Activated CD8-positive, alpha-beta T cell treated with anti-CD3 and anti-CD28 coated beads for 36 hours (primary cell): ENCODE measurements at places on chromosomes 1 and 21.

GRCh38 chr1:149967041-149967440 is 30.4 kb upstream of the MTMR11 start:
- no peaks in the 10 kb centered on the region for H3K27me3 ChIP-seq
- H3K27ac ChIP-seq = no peak overlapping the region
- H3K4me3 ChIP-seq = no peak overlapping the region
- H3K36me3 ChIP-seq = peaks cover 24% of the 10 kb centered on the region

GRCh38 chr1:24393892-24394291 is 19.7 kb downstream of the STPG1 start:
- no peak overlapping the region for H3K4me3 ChIP-seq
- DNase-seq = no peak
- H3K4me1 ChIP-seq = peaks cover 41% of the 10 kb centered on the region
- no peaks in the 10 kb centered on the region for H3K36me3 ChIP-seq
- H3K27ac ChIP-seq = peak overlapping the region; percentile 95
- no peaks in the 10 kb centered on the region for H3K27me3 ChIP-seq

DNA sequence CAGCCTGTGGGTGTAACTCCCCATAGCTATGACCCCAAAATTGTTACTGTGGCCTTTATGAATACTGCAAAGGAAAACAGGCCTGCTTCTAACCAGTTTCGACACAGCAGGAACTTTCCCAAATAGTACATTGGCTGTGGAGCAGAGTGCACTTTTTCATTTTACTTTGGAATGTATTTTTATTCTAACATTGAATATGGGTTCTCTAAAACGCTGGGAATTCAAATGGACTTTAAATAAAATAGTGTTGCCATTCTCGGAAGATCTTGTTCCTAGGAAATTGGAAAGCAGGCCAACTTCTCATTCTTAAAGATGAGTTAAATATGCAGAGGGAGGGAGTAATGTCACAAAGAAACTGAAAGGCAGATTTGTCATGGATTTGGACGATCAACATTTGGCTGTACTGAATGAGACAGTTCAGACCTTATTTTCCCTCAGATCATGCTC is 39.6 kb upstream of the ARHGAP29 start:
- no peak overlapping the region for H3K4me3 ChIP-seq
- no peaks in the 10 kb centered on the region for H3K4me1 ChIP-seq
- no peak overlapping the region for H3K27ac ChIP-seq
- no peaks in the 10 kb centered on the region for H3K36me3 ChIP-seq
- H3K27me3 ChIP-seq = peaks cover 5% of the 10 kb centered on the region

DNA sequence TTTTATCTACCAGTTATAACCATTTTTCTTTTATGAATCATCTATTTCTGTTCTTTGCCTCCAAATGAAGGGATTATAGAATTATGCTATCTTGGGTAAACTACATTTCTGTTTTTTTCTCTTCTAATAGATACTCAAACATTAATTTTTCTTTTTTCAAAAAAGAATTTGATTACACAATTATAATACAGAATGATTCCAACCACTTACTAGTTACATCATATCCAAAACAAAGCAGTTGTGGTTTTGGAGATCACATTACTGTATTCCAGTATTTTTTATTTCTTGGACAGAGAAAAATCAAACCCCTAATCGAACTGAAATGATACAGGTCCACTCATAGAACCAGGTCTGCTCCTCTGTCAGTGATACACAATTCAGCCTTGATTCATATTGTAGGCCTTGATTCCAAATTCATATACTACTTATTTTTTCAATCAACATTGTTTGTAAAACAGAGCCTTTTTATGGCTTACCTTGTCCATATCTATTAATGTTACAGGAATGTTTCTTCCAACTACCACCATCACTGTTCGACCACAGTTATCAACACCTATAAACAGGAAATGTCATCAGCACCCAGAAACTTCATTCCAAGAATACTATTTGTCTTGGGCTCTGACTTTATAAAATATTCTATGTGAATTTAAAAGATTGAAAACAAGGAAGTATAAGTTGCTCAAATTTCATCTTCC is 43.2 kb downstream of the GDAP2 start:
- H3K4me3 ChIP-seq = no peak overlapping the region
- DNase-seq = no peak

DNA sequence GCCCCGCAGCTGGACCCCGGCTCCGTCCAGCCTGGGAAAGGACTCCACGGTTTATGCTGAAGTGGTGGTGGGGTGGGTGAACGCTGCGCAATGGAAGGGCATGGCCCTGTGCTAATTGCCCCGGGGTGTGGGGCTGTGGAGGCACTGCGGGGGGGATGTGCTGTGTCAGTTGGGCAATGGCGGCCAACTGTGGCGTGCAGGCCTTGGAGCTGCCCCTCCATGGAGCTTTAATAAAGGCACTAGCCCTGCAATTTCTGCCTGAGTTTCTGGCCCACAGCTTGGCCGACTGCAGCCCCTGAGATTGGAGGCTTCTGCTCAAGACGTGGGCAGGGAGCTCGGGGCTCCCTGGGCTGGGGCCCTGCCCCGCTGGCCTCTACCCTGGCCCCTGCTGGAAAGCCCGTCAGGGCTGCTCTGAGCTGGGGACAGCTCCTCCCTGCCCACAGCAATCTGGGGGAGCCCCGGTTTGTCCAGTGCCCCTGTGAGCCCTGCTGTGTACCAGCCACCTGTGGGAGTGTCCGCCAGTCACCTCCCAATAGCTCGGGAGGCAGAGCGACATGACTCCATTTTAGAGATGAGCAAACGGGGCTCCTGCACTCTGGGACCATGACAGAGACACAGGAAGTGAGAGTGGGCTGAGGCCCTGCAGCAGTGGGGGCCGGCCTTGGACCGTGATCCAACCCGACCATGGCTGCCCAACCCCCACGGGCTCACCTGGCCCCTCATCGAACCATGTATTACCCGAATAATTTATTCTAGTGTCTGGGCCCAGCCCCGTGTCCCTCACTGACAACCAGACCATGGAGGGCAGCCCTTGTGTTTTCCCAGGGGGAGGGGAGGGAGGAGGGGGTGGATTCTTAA is 8.7 kb upstream of the TNFRSF14 start:
- H3K27me3 ChIP-seq = no peaks in the 10 kb centered on the region
- peak; percentile 95 for DNase-seq
- H3K27ac ChIP-seq = peak overlapping the region; percentile 98
- peak overlapping the region; percentile 83 for H3K4me3 ChIP-seq

DNA sequence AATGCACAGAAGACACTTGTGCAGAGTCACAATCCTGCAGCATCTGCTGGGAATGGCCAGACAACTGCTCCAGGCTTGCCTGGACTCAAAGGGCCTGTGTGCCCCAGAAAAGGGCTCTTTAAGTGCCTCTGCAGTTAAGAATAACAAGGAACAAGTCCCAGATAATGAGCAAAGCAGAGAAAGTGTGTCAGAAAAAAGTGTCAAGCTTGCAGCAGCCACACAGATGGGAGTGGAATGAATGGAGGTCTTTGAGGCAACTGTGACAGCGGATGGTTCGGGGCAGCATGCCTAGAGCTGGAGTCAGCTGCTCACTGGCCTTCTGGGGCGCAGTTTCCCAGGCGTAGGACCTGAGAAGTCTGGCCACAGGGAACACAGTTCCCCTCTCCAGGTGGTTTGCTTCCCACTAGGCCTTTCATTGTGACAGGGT is 5.1 kb downstream of the PARP1 start:
- H3K27ac ChIP-seq = no peak overlapping the region
- peaks cover 55% of the 10 kb centered on the region for H3K36me3 ChIP-seq

- peaks cover under 1% of the 10 kb centered on the region for H3K36me3 ChIP-seq
- H3K27me3 ChIP-seq = no peaks in the 10 kb centered on the region
- no peak for DNase-seq
- no peak overlapping the region for H3K4me3 ChIP-seq
- no peak overlapping the region for H3K27ac ChIP-seq
- H3K4me1 ChIP-seq = no peaks in the 10 kb centered on the region
Observed at GRCh38 chr1:92186081-92186480, 31.6 kb upstream of the C1orf146 start.

DNA sequence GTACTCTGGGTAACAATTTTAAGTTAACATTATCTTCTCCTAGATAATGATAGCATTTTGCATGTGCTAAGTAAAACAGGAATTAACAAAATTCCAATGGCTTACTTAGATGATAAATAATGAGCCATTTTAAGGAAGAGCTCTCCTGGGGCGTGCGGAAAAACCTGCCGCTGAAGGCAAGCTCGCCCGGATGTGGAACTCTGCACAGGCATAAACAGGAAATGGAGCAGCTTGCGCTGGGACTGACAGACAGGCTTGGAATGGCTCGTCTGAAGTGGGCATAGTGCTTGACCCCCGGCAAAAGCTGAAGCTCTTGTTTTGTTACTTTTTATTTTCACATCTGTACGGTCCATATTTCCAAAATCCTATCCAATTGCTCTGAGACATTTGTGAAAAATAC is 169.2 kb downstream of the ZNF281 start:
- H3K36me3 ChIP-seq = no peaks in the 10 kb centered on the region
- no peak overlapping the region for H3K27ac ChIP-seq
- H3K4me3 ChIP-seq = no peak overlapping the region

- no peak overlapping the region for H3K4me3 ChIP-seq
- no peaks in the 10 kb centered on the region for H3K27me3 ChIP-seq
- H3K27ac ChIP-seq = no peak overlapping the region
- H3K4me1 ChIP-seq = peaks cover 32% of the 10 kb centered on the region
- DNase-seq = peak; percentile 32
- peaks cover 3% of the 10 kb centered on the region for H3K36me3 ChIP-seq
Observed at GRCh38 chr1:25657121-25657882, 40.7 kb downstream of the MAN1C1 start.

- H3K27ac ChIP-seq = no peak overlapping the region
- DNase-seq = peak; percentile 86
- H3K27me3 ChIP-seq = no peaks in the 10 kb centered on the region
- no peaks in the 10 kb centered on the region for H3K36me3 ChIP-seq
Observed at GRCh38 chr21:42309753-42310213, 5.4 kb downstream of the TFF3 start.

- no peaks in the 10 kb centered on the region for H3K27me3 ChIP-seq
- peaks cover 9% of the 10 kb centered on the region for H3K36me3 ChIP-seq
- DNase-seq = no peak
Observed at GRCh38 chr1:205236526-205236925, 8.8 kb downstream of the TMCC2 start.
